ENCODE measurements at places on chromosomes 7 and 10. TPM values are rescaled to one million over a fixed set of nuclear protein-coding genes. Genes with fewer than 3 reads are reported as not detected.

The AASS gene
- total RNA-seq, result 30.2 TPM

The PRRT4 gene
- under 0.01 TPM for total RNA-seq

The CNNM1 gene
- total RNA-seq, result 0.28 TPM

The MRLN gene
- not detected for total RNA-seq

The TBC1D12 gene
- 21.1 TPM for total RNA-seq
